CD4-positive, alpha-beta T cell treated with Interleukin-15 for 4 hours (primary cell): ENCODE measurements at places on chromosomes 3 and 15.

- no peak for DNase-seq
Observed at GRCh38 chr3:23800731-23801130, 5.0 kb upstream of the UBE2E1 start.

- DNase-seq, result no peak
Observed at GRCh38 chr15:99157456-99157855, 52.6 kb downstream of the SYNM start.

GRCh38 chr3:89180334-89180733 lies 72.9 kb downstream of the EPHA3 start:
- no peak for DNase-seq

DNA sequence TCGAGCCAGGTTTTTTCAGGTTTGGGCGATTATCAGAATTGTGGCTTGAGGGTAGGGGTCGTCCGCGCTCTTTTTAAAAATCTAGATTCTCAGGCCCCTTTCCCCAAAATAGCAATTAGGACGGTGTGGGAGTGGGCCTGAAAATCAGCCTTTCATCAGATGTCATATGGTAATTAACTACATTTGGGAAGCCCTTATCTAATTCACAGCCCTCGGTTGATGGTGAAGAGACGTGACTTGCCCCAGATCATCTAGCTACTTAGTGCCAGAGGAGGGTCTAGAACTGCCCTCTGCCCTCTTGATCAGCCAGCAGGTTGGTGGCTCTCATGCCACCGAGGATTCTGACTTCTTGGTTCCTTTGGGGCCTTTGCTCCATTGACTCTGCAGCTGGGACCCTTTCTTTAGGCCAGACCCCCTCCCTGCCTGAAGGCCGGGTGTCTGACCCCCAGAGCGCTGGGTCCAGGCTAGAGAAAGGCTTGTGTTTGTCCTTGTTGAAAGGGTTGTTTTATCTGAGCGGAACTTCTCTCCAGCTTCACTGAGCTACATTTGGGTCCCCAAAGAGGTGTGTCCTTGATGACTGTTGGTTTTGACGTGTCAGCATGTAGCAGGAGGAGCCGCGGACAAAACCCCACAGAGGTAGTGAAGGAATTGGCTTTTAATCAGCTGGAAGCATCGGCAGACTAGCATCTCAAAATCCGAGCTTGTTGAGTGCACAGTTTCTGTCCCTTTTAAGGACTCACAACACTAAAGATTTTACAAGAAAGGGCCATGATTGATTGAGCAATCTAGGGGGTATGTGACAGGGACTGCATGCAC lies 857 bp downstream of the AEN start:
- peak; percentile 74 for DNase-seq

DNA sequence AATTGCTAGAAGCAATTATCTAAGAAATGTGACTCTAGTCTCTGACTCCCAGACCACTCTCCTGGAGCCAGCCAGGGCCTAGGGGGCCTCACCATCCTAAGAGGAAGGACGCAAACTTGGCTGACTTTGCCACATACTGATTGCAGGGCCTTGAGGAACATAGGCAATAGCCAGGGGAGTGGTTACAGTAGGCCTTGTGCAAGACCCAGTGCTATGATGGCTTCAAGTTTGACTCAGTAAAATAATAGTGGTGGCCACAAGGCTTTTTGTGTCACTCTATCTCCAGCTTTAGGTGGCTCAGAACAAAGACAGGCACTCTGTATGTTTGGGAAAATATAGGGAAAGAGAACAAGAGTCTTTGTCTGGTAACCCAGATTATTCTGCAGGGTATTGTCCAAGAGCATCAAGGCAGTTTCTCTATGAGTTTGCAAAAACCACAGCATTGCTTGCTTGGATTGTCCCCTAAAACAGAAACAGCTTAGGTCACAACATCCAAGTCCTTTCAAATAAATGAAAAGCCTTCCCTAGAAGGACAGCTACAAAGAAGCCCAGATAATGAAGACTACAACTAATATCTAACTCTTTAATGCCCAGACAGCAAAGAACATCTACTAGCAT lies 631.5 kb downstream of the PYDC2 start:
- DNase-seq, result no peak

GRCh38 chr3:33046521-33046920 lies 50.4 kb downstream of the GLB1 start:
- peak; percentile 35 for DNase-seq

DNA sequence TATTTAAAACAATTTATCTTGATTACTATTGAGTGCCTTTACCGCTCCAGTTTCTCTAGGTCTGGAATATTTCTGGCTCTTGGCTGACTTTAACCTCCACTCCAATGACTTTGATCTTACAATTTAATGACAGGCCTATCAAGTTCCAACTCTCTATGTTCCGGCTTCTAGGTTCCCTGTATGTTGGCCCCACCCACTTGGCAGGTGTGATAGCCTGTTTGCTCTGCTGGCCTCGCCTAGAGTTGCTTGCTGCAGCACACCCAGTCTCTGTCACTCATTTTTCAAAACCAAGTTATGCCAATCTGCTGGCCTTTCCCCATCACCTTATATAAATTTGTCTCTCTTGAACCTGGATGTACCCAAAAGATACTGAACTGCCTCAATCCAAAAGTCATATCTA lies 428.0 kb downstream of the ROBO1 start:
- no peak for DNase-seq

DNA sequence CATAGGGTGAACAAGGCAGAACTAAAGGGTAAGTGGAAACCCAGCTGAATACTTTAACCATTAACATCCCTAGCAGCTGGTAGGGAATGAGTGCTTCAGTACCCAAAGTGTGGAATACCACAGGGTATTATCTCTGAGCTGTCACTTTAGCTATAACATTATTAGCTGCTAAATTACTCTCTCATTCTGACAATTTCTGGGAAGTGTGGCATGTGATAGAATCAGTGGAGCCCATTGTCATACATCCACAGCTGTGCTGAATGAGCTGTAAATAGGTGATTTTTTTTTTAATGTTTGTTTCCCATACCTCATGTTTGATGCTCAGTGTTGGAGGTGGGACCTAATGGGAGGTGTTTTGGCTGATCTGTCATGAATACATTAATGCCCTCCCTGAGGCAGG lies 894.3 kb downstream of the DIPK2A start:
- DNase-seq, result no peak

- no peak for DNase-seq
Observed at GRCh38 chr15:101608201-101608600, 44.0 kb downstream of the TM2D3 start.

GRCh38 chr3:16482770-16483531 lies 30.5 kb downstream of the RFTN1 start:
- DNase-seq, result peak; percentile 25

- no peak for DNase-seq
Observed at GRCh38 chr15:90790561-90790960, 73.4 kb downstream of the BLM start.

GRCh38 chr3:51163051-51163450 lies 222.0 kb upstream of the MANF start:
- DNase-seq, result no peak

DNA sequence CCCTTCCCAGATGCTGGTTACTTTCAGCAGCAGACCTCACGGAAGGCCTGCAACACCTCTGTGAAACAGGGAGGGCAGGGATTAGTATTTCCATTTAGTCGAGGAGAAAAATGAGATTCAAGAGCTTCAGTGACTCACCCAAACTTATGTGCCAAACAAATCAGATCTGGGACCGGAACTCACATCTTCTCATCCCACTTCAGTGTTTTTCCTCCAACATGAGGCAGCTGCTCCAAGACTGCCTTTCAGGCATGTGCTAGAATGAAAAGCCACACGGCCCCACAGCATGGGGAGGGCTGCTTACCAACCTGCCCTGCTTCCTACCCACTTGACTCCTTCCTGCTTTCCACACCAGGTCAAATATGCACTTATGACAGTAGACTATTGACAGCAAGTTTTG lies 129.4 kb upstream of the SLC24A5 start:
- DNase-seq, result no peak

DNA sequence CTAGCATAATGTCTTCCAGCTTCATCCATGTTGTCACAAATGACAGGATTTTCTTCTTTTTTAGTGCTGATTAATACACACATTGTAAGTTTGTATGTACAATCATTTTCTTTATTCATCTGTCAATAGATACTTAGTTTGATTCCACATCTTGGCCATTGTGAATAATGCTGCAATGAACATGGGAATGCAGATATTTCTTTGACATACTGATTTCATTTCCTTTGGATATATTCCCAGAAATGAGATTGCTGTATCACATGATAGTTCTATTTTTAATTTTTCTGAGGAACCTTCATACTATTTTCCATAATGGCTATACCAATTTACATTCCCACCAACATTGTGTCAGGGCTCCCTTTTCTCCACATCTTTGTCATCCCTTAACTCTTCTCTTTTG lies 117.9 kb downstream of the MEIS2 start:
- no peak for DNase-seq

- DNase-seq, result no peak
Observed at GRCh38 chr15:70152070-70152480, 54.4 kb upstream of the TLE3 start.

GRCh38 chr3:101531473-101532086 lies 18.6 kb upstream of the SENP7 start:
- DNase-seq, result peak; percentile 56

DNA sequence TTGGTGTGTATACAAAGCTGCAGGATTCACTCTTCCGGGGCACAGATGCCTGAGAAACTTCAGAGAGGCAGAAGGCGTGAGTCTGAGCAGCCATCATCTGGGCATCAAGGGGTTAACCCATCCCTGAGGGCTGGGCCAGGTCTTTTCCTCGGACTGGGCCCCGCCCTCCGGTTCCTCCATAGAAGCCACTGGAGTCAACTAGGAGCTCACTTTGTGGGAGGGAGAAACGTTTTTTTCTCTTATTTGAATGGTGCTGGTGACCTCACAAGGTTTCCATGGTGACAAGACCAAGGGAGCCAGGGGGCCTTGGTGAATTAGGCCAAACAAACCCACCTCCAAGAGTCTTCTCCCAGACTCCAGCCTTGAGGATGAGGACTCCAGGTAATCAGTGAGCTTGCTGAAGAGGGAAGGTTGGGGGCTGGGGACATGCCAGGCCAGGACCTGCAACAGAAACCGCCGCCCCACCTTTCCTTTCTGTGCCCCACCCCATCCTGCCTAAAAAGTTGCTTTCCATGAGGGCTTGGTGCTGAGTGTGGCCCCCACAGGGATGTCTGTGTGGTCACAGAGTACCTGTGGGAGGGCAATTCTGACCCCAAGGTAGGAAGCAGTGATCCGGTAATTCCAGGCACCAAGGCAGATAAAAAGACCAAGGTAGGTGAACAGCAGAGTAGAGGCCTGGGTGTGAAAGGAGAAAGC lies 14.8 kb upstream of the INSYN1 start:
- no peak for DNase-seq

DNA sequence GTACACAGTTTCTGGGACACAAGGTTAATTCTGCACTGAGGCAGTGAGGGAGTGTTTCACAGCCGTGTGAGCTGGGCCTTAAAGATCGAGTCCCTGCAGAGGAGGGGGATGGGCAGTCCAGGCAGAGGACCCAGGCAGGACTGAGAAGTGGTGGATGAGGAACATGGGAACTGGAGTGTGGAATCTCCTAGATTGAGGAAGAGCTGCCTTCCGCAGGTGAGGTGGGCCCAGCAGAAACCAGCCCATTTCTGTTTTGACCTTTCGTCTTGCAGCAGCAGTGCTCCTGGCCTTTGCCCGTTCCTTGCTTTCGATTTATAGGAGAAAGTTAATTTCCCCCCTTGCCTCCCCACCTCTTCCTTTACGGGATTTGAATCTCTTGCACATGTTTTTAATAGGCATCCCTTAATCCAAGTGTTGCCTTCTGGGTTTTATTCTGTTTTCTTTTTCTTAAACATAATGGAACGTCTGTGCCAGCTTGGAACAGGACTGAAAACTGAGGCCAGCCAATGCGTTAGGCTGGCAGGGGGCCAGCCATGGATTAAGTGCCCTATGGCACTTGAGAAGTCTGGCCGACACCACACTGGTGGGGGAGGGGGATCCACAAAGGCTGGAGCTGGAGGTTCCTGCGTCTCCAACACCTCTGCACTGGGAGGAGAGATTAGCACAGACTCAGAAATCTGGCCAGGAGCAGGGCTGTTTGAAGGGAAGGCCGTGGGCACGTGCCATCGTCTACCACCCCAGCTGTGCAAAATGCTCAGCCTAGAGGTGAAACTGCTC lies 78.1 kb downstream of the AAGAB start:
- no peak for DNase-seq

- DNase-seq, result no peak
Observed at GRCh38 chr3:16369885-16370284, 104.9 kb downstream of the OXNAD1 start.

- no peak for DNase-seq
Observed at GRCh38 chr3:39721076-39721475, 88.3 kb upstream of the MYRIP start.

DNA sequence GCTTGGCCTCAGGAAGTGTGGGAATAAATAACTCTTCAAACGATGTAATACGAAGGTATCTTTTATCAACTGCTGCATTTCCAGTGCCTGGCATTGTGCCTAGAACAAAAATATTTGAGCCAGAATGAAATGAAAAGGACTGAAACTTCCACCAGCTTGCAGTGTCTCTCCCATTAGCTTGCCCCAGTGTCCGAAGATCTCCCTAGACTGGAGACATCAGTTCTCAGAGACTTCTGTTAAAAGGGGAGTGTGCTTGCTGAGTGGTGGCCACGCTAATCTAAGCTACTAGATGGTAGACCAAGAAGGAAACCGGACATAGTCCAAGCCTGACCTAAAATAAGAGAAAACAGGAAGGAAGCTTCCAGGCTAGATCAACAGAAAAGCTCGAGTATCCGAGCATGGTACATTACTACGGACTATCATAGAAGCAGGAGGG lies 28.6 kb downstream of the KCNAB1 start:
- DNase-seq, result no peak

GRCh38 chr3:151838574-151839312 lies 24.8 kb downstream of the AADAC start:
- peak; percentile 39 for DNase-seq

DNA sequence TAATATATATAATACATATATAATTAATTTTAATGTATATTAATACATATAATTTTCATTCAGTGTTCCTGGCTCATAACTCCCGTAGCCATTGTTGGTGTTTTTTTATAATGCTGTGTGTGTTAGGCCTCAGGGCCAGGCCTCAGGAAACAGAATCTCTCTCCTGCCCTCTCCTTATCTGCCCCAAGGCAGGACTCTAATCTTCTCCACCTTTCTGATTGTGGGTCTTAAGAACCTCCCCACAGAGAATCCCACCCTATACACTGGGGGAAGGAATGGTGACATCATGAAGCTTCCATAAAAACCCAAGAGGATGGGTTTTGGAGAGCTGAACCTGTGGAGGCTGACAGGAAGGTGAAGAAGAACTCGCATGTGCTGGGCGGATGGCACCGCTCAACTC lies 4.0 kb upstream of the FMN1 start:
- no peak for DNase-seq

DNA sequence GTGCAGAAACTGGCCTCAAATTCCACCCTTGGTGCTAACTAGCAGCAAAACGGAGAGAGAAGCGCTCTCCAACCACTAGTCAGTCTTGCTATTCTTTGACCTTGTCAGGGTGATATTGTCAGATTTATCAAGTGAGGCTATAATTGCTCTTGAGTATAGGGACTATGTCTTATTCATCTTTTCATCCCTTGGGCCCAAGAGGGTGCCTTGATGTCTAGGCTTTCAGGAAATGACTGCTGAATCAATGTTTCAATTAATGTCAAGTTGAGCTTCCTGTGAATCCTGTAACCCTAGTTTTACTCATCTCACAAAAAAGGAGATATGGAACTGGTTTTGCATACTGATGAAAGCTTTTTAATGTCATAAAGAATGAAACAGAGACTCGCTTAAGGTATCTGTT lies 701.3 kb downstream of the EDEM1 start:
- no peak for DNase-seq

- DNase-seq, result peak; percentile 26
Observed at GRCh38 chr15:94306700-94307650, 75.6 kb downstream of the MCTP2 start.
